ENCODE measurements at places on chromosomes 13 and 19. TPM values are rescaled to one million over a fixed set of nuclear protein-coding genes. Genes with fewer than 3 reads are reported as not detected.

DNA sequence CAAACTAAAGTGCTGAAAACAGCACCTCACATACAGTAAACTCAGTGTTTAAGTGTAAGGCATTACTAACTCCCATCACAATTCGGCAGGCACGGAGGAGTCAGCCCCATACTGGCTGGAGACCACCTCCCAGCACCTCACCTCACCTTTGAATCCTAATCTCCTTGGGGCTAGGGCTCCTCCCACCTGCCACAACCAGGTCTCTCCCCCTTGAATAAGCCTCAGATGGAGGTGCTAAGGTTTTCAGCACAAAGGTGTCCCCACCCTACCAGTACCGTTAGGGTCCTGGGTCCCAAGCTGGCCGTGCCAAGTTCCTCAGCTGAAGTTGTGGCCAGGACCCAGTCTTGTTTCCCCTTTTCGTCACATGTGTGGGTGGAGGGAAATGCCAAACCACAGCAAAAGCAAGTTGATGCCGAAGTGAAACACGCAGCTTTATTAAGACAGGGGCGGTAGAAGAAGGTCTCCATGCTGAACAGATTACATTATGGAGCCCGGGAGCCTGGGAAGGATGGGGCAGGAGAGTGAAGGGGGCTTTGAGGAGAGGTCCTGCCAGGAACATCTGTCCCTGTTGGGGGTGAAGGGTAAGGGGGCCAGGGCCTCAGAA, at the start of gene IGFLR1:
Gene IGFLR1, minus strand, starts transcription at position 332 of the 604 bp plus-strand sequence. CDS start 1,272 bp downstream, outside the sequence.
- H3K36me3 ChIP-seq: no peaks in the 10 kb centered on the region
- no peak within 1 kb of the TSS for H3K4me3 ChIP-seq
- H3K27ac ChIP-seq: no peak within 1 kb of the TSS
- no peaks in the 10 kb centered on the region for H3K27me3 ChIP-seq

- H3K27me3 ChIP-seq: no peaks in the 10 kb centered on the region
- H3K4me1 ChIP-seq: peaks cover 6% of the 10 kb centered on the region
These were observed 5.0 kb upstream of the ZNF230 start for GRCh38 chr19:43997631-43998290.

- H3K27ac ChIP-seq: no peak overlapping the region
- H3K36me3 ChIP-seq: no peaks in the 10 kb centered on the region
- H3K27me3 ChIP-seq: no peaks in the 10 kb centered on the region
- H3K4me1 ChIP-seq: 0 out of 2 replicates have a peak, but pooled peaks cover 13% of the 10 kb centered on the region
These were observed 298.8 kb downstream of the LMO7 start for GRCh38 chr13:75934889-75935288.

DNA sequence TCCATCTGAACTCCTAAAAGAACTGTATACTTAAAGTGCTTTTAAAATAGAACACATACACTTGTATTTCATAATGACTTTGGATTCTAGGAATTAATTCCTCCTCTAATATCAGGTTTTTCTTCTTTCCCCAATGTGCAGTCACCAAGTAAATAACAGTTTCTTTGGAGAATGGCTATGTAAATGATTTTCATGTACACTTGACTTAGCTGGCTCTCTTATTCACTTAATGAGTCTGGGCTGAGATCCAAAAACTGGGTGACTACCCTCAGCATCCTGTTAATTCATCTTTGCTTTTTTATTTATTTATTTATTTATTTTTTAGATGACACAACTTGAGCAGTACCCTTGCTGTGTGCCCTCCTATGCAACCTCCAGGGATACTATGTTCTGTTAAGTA, 1003.7 kb downstream of the SLITRK1 start:
- no peak overlapping the region for H3K4me3 ChIP-seq
- no peaks in the 10 kb centered on the region for H3K4me1 ChIP-seq

- H3K36me3 ChIP-seq: no peaks in the 10 kb centered on the region
- H3K27me3 ChIP-seq: peaks cover 50% of the 10 kb centered on the region
- no peak overlapping the region for H3K4me3 ChIP-seq
- no peaks in the 10 kb centered on the region for H3K4me1 ChIP-seq
These were observed 25.4 kb upstream of the NANOS2 start for GRCh38 chr19:45939792-45940514.

DNA sequence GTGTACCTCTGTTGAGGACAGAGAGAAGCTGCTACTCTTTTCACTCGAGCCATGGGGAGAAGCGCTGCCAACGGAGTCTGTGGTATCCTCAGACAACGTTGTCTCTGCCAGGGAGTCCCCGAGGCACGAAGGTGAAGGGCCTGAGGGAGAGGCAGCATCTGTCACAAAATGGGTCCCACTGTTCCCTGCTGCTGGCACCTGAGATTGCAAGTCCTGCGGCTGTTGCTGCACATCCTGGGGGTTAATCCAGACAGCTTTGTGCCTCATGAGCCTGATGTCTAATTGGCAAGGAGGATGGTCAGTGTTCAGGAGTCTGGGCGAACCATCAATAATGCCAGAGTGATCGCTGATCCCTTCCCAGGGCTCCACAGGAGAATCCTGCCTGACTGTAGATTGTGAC, 15.0 kb downstream of the RUBCNL start:
- no peaks in the 10 kb centered on the region for H3K4me1 ChIP-seq
- H3K27ac ChIP-seq: no peak overlapping the region
- peaks cover 8% of the 10 kb centered on the region for H3K27me3 ChIP-seq
- H3K4me3 ChIP-seq: no peak overlapping the region
- DNase-seq: no peak
- H3K36me3 ChIP-seq: no peaks in the 10 kb centered on the region

The ZNF208 gene
- not detected for total RNA-seq

The GPR183 gene
- not detected for total RNA-seq
